A549 (cell line): ENCODE measurements at places on chromosomes 2 and 18. TPM values are rescaled to one million over a fixed set of nuclear protein-coding genes. Genes with fewer than 3 reads are reported as not detected.
A peak's percentile ranks its signal among the peaks of the same experiment; 100 is the strongest.

The LYPD6 gene
- polyA plus RNA-seq: 0.04 to 0.08 TPM (median 0.07 TPM) in 3 replicates

DNA sequence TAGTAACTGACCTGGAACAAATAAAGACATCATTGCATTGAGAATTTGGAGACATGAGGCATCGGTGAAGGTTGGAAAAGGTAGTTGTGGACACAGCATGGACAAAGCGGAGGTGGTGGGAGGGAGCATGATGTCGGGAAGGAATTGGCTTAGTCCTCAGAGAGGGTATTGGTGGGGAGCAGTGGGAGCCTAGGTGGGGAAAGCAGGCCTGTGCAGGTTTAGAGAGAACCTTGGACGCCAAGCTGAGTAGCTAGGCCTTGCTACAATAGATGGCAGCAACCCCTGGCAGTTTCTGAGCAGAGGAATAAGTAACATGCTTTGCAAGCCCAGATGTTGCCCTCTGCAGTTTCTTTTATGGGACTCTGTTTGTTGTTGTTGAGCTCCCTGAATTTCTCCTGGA lies 177.1 kb upstream of the LHCGR start:
- DNase-seq: no peak

GRCh38 chr2:63893163-63893562 lies 51.5 kb downstream of the UGP2 start:
- no peak for DNase-seq

The TMEM169 gene
- polyA plus RNA-seq: 0.80 to 0.82 TPM (median 0.81 TPM) in 3 replicates

DNA sequence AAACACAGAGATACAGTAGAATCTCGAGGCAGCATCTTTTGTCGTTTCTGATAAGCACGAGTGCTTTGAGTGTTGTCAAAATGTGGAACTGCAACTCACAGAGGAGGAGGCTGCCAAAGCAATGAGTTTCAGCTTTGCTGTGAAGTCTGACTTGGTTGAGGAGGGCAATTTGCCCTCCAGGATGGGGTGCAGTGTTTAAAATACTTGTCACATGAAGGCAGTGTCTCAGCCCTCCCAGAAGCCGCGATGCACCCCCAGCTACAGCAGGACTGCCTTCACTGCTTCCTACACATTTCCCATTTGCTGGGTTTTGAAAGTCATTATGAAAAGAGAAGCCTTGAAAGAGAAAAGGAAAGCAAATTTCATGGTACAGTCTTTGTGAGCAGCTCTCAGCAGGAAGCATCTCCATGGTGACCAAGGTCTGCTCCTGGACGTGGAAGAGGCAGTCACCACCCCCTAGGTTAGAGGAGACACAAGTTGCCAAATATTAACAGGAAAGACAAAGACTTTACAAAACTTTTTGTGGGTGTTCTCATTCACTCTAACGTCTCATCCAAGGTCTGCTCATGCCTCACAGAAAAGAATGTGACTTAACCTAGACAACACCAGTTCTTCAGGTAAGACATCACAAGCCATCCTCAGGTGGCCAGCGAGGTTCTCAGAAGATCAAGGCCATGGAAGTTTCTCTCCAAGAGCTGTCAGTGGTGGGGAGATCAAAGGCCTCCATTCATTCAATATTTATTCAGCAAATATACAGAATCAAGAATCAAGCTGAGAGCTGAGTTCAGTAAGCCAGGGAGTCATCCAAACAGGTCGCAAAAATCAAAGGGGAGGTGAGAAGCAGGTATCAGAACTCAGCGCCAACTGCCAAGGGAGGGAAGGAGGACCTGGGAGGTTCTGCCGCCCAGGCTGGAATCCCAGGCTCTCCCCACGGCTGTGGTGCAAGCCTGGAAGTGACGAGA lies 476.0 kb downstream of the EIPR1 start:
- no peak for DNase-seq

GRCh38 chr2:23694058-23695045 lies 232.6 kb downstream of the ATAD2B start:
- no peak for DNase-seq

GRCh38 chr2:36756438-36756837 lies 59.9 kb downstream of the VIT start:
- DNase-seq: no peak

DNA sequence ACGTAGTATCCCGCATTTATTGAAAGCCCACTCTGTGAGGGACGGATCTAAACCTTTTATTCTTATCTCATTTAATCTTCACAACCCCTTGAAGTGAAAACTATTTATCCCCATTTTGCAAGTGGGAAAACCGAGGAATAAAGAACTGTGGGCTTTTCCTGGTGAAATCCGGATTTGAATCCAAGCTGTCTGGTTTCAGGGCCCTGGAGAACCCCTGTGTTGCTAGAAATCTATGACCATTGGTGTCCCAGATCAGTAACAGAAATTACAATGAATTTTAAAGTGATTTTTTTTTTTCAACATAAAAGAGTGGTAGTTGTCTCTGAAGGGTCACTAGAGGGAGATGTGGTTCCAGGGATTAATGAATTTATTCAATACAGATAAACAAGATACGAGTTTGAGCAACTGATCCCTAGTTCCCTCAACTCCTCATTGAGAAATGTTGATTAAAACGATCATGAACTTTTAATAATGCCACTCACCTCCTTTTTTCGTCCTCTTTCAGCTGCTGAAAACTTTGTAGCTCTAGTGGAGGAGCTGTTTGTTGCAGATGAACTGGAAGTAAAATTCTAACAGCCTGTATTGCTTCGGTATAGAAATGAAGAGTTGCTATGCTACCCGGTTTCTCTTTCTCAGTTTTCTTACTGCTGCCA lies 940 bp downstream of the XRCC5 start:
- peak; percentile 36 for DNase-seq

DNA sequence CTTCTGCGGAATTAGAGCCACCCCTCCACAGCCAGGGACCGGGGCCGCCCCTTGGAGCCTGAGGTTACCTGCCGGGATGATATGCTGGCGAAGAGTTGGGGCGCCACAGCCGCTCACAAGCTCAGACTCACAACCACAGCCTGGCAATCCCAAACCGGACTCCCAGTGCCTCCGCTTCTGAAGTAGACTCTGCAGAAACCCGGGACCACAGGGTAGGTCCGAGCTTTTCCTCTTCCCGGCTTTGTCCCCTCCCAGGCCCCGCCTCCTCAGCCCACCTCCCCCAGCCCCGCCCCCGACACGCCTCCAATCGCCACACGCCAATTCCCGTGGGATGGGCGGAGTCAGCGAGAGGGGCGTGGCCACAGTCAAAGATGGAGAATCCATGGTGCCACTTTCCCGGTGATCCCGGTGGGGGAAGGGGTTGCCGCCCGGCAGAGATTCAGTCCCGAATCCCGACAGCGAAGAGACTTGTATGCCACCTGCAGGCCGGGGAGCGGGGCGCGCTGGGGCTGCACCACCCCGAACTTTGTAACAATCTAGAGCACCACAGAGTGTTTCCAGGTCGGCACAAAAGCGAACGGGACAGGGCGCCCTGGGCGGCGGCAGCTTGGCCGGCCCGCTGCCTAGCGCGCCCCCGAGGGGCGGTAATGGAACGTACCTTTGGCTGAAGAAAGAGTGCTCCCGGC lies at the start of gene IDH1:
TSS of gene IDH1 (minus strand) at position 201 of the 686 bp plus-strand sequence. CDS start 3,520 bp downstream, outside the sequence.
- DNase-seq: peak; percentile 95

- no peak for DNase-seq
These were observed 172.6 kb upstream of the NRP2 start for GRCh38 chr2:205509655-205510054.

- DNase-seq: no peak
These were observed 180.8 kb downstream of the TCF4 start for GRCh38 chr18:55407191-55407590.

The ANKRD29 gene
- 12.4 to 17.4 TPM (median 17.2 TPM) in 3 replicates for polyA plus RNA-seq

DNA sequence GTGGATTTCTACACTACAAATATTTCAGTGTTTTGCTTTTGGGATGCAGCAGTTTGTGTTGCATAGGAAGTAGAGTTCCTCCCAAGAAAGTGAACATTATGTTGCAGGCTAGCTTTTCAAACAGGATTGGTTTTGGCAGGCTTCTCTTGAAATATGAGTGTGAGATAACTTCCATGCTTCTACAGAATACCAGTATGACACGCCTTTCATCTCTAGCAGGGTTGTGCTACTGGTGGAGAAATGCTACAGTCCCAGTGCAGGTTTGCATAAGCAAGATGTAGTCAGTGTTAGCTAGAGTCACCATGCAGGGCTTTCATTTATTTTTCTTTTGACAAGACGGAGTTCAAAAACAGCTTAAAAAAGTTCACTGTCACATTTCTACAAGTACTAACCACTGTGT lies 17.1 kb upstream of the CAVIN2 start:
- DNase-seq: no peak

- DNase-seq: no peak
These were observed 42.4 kb upstream of the PDK1 start for GRCh38 chr2:172513524-172513900.

DNA sequence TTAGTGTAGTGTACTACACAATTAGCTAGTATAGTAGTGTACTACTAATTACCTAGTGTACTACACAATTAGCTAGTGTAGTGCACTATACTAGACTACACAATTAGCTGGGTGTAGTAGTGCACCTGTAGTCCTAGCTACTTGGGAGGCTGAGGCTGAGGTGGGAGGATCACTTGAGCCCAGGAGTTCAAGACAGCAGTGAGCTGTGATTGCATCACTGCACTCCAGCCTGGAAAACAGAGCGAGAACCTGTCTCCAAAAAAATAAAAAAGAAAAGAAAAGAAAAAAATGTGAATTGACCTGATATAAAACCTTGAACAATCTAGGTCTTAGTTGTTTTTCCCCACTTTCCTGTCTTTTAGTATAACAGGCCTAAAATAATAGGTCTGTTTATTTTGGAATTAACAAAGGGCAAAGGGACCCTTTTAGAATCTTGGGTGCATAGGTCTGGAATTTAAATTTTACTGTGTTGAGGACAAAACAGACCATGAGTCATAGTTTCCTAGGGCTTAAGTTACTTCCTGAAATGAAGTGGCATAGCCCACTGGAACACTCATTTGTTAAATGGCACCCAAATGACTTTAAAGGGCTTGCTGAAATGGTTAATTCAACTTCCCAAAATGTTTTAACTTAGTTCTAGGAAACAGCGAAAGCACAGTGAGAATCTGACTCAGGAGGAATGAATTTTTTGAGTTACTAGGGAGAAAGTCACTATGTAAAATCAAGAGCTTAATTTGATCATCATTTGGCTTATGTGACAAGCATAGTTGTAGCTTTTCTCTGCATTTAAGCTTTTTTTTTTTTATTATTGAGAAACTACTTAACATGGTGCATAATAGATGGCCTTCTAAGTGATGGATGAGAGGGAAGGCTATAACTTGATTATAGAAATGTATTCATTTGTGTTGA lies 50.7 kb upstream of the ARL5A start:
- no peak for DNase-seq

The PSD4 gene
- 13.9 to 21.6 TPM (median 21.1 TPM) in 3 replicates for polyA plus RNA-seq

The DOK6 gene
- not detected in 3 replicates for polyA plus RNA-seq

GRCh38 chr2:85481818-85482777 lies 56.9 kb upstream of the MAT2A start:
- DNase-seq: no peak

DNA sequence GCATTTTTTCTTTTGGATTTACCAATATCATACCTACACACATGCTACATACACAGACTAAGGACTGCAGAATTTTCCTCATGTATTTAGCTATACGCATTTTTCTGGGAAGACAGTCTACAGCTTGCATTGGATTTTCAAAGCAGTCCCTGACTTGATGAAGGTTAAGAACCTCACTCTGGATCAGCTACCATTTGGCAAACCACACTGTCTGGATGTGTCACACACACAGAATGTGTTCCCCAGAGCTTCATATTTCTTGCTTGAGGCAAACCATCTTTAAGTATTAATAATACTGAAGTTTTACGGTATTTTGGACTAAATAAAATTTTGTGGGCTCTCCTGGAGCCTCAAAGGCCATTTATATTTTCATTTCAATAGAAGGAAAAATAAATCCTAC lies 102.3 kb downstream of the TCF4 start:
- DNase-seq: no peak

DNA sequence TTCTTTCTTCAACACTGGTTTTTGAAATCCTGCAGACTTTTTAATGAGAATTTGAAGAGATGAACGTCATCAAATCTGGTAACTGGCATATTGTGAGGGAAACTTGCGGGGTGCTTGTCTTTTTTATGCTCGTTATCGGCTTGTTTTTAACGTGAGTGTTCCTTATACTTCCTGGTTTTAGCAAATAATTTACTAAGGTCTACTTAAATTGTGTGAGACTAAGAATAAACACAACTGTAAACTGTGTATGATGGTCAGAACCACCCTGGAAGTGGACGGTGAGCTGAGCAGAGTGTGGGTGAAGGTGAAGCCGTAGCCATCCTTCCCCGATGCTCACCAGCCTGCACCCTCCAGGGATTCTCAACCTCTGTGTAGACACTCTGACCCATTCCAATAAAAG lies 82.3 kb upstream of the CDC42EP3 start:
- DNase-seq: no peak

DNA sequence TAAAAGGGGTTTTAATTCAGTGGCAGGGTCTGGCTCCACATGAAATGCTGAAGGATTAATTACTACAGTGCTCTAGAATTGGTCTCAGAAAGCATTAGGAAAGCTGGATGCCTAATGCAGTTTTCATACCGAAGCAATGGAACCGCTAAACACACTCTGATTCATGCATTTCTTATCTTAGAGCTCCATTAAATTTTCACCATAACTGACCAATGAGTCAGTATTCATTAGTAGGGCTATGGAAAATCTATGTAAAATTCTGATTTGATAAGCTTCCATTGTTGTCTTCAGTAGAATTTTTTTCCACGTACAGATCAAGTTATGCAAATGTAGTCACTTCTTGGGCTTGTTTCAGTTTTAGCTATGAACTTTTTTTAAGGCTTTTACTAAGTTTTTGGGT lies 359.9 kb downstream of the ARHGAP15 start:
- DNase-seq: peak; percentile 2

The UGT1A1 gene
- 1.4 to 2.0 TPM (median 1.9 TPM) in 3 replicates for polyA plus RNA-seq

The LDLRAD4 gene
- polyA plus RNA-seq: 2.5 to 5.2 TPM (median 4.6 TPM) in 3 replicates

DNA sequence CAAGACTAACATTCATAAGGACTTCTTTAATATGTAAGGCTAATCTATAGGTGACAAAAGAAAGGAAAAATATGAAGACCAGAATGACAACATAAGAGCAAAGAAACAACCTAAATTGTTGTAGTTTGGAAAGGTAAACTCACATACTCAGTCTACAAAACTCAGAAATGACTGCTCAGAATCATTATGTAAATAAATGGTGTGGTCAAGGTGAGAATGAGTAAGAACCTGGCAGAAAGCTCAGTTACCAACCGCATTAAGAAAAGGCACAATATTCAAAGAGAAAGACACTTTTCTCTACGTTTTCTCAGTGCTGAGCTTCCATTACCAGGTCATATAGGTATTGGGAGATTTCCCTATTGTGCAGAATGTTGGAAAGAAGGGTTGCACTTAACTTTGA lies 15.8 kb downstream of the ATF2 start:
- no peak for DNase-seq

- DNase-seq: no peak
These were observed 46.9 kb downstream of the NFATC1 start for GRCh38 chr18:79442508-79443221.

DNA sequence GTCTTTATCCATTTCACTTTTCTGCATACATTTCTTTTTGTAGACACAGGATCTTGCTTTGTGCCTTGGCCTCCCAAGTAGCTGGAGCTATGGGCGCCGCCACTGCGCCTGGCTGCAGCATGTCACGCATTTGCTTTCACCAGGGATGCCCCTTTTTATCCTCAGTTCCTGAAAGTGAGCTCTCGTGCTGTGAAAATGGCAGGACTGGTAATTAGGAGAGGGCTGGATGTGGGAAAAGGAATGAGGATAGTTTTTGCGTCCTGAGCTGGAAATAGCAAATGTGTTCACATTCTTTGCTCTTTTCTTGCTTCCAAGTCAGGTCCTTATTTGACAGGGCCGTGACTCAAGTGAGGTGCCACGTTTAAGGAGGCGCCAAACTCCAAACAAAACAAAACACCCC lies 104.6 kb downstream of the LDLRAD4 start:
- no peak for DNase-seq

- no peak for DNase-seq
These were observed 19.7 kb downstream of the ATP6V1C2 start for GRCh38 chr2:10741139-10741538.

- DNase-seq: no peak
These were observed 210.0 kb upstream of the SIX3 start for GRCh38 chr2:44731505-44731904.
